ENCODE measurements at places on chromosomes 3 and 15.

DNA sequence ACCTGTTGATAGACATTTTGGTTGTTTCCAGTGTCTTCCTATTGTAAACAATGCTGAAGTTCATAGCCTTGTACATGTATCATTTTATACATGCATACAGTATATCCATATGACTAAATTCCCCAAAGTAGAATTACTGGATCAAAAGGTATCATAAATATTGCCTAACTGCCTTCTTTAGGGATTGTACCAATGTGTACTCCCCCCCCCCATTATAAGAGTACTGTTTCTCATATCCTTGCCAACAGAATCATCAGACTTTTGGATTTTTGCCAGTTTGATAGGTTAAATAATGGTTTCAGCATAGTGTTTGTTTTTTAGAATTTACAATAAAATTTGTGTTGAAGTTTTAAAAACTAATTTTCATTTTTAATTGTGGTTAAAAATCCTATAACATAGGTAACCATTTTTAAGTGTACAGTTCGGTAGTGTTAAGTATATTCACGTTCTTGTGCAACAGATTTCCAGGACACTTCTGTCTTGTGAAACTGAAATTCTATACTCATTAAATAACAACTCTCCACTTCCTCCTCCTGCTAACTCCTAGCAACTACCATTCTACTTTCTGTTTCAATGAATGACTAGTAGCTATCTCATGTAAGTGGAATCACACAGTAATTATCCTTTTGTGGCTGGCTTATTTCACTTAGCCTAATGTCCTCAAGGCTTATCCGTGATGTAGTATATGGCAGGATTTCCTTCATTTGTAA lies 30.8 kb upstream of the MAP3K13 start:
- peak; percentile 35 for DNase-seq

- DNase-seq, result no peak
These were observed 97.7 kb upstream of the PHLDB2 start for GRCh38 chr3:111761309-111761795.

DNA sequence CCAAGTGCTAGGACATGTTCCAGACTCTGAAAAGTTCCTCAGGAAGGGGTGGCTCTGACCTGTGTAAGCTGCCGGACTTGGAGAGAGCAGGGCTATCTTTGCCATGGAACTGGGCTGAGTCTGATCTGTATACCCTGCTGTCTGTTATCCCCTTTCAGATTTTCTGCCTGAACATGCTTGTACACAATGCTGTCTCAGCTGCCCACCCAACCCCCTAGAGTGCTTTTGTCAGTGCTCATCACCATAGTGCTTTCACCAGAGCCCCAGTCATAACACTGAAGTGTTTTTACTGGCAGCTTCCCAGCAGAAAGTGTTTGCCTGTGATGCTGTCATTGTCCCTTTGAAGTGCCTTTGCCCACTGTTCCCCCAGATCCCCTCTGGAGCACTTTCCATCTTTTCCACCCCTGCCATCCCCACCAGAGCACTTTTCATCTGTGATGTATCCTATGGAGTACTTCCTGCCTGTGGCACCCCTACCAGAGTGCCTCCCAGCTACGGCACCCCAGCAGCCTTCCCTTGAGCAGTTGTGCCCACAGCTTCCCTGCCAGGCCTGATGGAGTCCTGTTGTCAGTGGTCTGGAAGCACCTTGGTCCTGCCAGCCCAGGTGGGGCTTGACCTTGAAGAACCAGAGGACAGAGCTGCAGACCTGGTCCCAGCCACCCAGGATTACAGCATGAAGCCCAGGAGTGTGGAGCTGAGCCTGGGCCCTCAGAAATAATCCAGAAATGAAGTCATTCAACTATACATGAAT lies 397.7 kb downstream of the DIPK2A start:
- DNase-seq, result peak; percentile 86

GRCh38 chr3:101513419-101513986 lies 491 bp upstream of the SENP7 start:
- no peak for DNase-seq

GRCh38 chr3:188818282-188818681 lies 353.5 kb upstream of the TPRG1 start:
- no peak for DNase-seq

DNA sequence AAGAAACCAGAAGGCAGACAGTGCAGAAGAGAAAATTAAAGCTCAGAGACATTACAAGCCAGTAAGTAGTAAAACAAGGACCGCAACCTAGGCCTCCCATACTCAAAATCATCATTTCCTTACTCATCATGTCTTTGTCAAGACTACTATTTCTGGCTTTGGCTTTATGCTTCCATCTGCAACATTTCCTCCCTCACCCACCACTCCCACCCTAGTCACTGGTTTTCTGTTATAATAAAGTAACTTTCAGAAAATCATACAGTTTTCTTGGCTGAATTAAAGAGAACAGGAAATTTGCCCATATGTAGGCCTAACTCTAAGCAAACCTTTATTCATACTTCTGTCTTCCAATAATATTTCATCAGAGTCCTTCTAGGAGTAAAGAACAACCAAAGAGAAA lies 247.6 kb upstream of the RORA start:
- no peak for DNase-seq

DNA sequence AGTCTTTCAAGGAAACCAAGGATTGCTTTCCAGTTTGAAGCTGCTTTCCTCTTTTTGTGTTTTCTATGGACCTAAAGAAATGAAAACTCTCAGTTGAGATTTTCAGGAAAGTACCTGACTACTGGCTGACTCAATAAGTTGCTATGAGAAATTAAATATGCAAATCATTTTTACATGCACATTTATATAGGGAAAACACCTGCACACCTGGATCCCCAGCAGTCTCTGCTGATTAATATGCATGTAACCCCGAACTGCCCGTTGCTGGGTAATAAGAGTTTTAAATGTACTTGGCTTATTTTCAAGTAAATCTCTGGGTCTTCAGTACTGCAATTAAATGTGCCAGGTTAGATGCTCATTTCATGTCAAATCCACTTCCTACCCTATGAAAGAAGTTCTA lies 77.2 kb downstream of the KBTBD8 start:
- no peak for DNase-seq

DNA sequence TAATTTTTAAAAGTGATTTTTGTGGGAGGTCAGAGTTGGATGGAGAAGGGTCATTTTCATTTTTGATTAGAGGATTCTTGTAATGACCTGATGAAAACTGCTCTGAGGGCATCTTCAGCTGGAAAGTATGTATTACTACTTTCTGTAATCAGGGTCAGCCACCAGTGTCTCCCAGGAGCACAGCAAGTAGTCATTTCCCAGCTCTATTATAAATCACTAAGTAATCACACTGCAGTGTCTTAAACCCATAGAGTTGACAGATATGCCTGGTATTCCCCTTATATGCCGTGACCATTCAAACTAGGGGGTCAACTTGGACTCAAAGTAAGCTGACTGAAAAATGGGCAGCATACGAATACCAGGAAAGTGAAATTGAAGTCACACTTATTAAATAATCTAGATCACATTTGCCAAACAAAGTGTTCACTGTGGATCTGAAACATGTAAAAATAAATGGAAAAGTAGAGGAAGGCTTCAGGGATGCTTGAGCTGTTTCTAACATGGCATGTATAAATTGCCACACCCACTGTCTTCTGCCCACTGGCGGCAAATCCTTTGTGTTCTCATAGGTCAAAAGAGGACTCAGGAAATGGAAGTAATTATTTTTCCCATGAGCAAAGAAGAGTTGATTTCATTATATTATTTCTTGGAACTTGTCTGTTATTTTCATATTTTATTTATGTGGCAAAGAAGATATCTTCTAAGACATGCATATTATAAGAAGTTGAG lies 105.7 kb downstream of the MBNL1 start:
- DNase-seq, result no peak

DNA sequence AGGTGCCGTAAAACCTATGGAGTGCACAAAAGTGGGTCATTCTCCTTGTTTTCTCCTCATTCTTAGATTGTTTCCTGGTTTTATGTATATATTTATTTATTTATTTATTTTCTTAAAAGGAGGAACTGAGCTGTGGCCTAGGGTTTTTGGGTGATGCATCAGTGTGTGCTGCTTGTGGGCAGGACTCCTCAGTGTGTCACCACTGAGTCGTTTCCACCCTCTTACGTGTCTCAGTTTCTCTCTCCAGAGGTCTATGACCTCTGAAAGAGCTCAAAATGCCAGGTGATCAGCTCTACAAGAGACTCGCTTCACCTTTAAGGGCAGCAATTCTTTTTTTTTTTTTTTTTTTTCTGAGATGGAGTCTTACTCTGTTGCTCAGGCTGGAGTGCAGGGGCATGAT lies 72.9 kb downstream of the CD200 start:
- no peak for DNase-seq

DNA sequence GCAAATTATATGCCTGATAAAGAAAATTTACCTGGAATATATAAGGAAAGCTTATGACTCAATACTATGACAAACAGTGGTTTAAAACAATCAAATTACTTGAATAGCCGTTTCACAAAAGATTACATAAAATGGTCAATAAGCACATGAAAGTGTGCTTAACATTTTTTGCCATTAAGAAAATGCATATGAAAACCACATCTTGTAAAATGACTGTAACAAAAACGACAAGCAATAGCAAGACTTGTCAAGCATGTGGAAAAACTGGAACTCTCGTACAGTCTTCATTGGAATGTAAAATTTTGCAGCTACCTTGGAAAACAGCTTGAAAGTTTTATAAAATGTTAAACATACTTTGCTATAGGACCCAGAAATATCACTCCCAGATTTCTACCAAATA lies 1110.3 kb downstream of the NAALADL2 start:
- no peak for DNase-seq

DNA sequence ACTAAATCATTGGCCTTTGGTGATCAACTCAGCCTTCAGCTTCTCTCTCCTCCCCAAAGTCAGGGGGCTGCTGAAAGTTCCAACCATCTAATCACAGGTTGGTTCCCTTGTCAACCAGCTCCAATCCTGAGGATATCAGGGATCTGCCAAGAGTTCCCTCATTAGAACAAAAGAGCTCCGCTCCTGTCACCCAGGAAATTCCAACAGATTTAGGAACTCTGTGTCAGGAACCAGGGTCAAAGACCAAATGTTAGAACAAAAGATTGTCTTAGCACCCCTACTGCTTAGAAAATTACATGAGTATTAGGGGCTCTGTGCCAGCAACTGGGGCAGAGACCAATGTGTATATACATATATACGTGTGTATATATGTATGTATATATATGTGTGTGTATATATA lies 32.3 kb upstream of the RAB7A start:
- DNase-seq, result no peak

- no peak for DNase-seq
These were observed 1.9 kb downstream of the RUBCN start for GRCh38 chr3:197734667-197735318.

- DNase-seq, result no peak
These were observed 1207.6 kb downstream of the OTOL1 start for GRCh38 chr3:162704238-162704637.

- no peak for DNase-seq
These were observed 5.4 kb upstream of the TBC1D21 start for GRCh38 chr15:73867956-73868355.

DNA sequence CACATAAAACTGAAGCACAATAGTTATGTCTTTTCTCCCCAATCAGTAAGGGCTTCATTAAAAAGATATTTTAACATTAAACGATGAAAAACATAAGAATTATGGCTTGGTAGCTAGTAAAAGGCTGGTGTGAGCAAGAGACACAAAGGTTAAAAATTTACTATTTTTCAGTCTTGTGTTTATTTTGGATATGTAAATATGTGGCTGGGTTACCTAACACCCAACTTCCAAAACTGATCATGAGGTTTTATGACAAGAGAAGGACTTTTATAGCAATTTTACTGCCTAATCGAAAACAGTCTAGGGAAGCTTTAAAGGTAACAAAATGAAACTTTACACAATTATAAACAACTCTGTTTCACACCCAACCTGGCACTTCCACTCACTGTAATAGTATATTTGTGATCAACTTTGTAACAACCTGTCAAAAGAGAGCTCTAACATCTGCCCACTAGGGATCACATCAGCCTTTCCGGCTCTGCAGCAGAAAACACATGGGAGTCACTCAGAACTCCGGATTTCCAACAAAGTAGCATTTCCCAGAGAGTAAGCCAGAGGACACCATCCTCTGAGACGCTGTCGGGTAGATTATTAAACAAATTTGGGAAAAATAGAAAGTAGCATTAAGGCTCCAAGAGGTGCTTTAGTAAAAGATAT lies 123.4 kb upstream of the C2CD4B start:
- no peak for DNase-seq

DNA sequence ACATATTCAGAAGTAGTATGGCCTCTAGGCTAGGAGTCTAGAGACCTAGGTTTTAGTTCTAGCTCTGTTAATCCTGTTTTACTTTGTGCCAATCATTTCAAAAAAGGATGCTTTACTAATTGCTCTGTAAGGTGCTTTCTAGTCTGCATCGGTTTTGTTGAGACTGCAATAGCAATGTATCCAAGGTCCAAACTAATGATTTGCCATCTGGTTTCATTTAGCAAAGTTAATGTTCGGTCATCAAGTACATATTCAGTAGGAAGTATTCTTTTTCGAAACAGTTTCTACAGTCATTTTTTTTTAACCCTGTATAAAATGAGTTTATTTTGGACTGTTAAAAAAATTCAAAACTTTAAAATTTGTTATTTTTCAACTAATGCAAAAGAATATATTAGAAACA lies 2.0 kb upstream of the GALK2 start:
- DNase-seq, result no peak

DNA sequence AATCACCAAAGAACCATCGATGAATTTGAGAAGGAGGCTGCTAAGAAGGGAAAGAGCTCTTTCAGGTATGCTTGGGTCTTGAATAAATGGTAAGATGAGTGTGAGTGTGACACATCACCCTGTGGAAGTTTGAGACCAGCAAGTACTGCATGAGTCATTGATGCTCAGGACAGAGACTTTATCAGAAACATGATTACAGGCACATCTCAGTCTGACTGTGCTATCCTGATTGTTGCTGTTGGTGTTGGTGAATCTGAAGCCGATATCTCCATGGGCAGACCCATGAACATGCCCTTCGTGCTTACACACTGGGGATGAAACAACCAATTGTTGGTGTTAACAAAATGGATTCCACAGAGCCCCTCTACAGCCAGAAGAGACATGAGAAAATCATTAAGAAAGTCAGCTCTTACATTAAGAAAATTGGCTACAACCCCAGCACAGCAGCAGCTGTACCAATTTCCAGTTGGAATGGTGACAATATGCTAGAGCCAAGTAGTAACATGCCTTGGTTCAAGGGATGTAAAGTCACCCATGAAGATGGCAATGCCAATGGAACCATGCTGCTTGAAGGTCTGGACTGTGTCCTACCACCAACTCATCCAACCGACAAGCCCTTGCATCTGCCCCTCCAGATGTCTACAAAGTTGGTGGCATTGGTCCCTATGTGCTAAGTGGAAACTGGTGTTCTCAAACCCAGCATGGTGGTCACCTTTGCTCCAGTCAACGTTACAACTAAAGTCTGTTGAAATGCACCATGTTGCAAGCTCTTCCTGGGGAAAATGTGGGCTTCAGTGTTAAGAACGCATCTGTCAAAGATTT lies 20.5 kb downstream of the TM4SF4 start:
- DNase-seq, result no peak

- no peak for DNase-seq
These were observed 27.1 kb downstream of the C15orf39 start for GRCh38 chr15:75228787-75229186.

GRCh38 chr3:178244733-178245709 lies 291.2 kb upstream of the KCNMB2 start:
- DNase-seq, result peak; percentile 99
